ENCODE measurements at places on chromosomes 3 and 15.

GRCh38 chr15:28975766-28976179 lies 90.0 kb downstream of the APBA2 start:
- peak; percentile 11 for DNase-seq

DNA sequence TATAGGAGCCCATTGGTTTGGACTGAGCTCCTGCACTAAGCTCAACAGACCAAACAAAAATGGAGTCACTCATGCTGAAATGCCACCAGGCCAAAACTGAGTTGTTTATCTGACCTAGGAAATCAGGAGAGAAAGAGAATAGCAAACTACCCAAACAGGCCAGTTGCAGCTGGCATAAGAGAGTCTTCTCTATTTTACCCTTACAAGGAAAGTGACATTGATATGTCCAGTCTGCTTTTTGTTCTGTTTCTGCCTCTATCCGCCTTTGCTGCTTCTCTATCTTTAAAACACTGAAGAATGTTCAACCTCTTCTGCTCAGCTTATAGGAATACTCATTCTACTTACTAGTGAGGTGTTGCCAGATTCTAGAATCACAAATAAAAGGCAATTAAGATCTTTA lies 95.1 kb downstream of the ATP1B3 start:
- DNase-seq, result no peak

GRCh38 chr3:60226912-60227311 lies 1024.3 kb downstream of the FHIT start:
- DNase-seq, result no peak

DNA sequence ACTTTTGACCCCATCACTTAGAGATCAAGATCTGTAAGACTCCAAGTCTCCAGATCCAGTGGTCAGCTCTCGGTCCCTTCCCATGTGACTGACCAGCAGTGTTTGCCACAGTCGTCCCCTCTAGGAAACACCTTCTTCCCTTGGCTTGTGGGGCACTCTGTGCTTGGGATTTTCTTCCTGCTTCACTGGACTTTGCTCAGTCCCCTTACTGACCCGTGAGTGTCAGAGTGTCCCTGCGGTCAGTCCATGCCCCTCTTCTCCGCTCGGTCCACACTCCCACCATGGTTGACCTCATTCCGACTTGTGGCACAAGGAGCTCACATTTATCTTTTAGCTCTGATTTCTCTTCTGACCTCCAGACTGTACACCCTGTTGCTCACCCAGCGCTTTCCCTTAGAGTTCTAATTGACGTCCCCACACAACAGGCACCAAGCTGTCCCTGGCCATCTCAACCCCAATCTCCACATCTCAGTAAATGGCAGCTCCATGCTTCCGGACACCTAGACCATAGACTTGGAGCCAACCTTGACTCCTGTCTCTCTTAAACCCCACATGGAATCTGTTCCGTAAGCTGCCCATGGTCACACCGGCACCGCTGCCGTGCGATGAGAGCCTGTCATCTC lies 67.9 kb downstream of the APBA2 start:
- DNase-seq, result no peak

GRCh38 chr3:66200147-66200546 lies 20.7 kb upstream of the SLC25A26 start:
- DNase-seq, result peak; percentile 24

GRCh38 chr3:60650171-60650570 lies 601.1 kb downstream of the FHIT start:
- no peak for DNase-seq

GRCh38 chr3:185528532-185528931 lies 23.9 kb downstream of the LIPH start:
- DNase-seq, result no peak

DNA sequence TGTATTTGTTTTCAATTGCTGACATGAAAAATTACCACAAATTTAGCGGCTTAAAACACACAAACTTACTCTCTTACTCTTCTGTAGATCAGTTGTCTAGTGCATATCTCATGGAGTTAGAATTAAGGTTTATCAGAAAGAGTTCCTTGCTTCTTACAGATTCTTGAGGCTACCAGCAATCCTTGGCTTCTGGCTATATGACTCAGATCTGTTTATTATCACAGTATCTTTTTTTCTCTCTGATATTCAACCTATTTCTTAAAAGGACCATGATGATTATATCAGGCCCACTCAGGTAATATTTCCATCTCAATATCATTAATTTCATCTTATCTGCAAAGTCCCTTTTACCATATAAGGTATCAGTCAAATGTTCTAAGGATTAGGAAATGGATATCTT lies 263.5 kb upstream of the BCHE start:
- no peak for DNase-seq

GRCh38 chr3:10447527-10448260 lies 57.7 kb downstream of the ATP2B2 start:
- no peak for DNase-seq

- no peak for DNase-seq
These were observed 110.3 kb downstream of the WNT5A start for GRCh38 chr3:55376753-55377347.

GRCh38 chr3:141485641-141486495 lies 959 bp upstream of the RASA2 start:
- DNase-seq, result no peak

DNA sequence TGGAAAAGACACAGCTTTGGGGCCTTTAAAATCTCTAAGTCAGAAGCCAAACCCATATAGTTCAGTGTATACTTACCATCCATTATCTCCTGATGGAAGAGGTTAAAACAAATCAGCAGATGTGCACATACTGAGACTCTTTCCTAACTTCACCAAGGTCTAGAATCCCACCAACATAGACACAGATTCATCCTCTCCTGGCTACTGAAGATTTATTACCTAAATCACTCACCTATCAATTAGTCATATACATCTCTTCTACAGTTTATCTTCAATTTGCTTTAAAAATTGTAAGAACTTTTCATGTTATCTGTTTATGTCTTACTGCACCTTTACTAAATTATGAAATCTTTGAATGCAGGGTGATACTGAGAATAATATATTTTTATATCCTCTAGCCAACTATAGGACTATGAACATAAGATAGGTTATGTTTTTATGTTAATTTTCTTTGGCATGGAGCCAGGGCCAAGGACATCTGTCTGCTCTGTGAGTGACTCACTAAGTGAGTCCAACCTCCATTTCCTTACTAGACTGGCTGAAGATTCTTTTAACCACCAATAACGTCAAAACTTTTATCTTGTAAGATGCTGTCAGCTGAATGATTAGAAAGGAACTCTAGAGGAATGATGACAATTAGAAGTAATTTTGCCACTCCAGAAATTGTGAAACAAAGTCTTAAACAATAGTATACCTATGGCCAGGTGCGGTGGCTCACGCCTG lies 397.6 kb downstream of the FOXP1 start:
- peak; percentile 38 for DNase-seq

DNA sequence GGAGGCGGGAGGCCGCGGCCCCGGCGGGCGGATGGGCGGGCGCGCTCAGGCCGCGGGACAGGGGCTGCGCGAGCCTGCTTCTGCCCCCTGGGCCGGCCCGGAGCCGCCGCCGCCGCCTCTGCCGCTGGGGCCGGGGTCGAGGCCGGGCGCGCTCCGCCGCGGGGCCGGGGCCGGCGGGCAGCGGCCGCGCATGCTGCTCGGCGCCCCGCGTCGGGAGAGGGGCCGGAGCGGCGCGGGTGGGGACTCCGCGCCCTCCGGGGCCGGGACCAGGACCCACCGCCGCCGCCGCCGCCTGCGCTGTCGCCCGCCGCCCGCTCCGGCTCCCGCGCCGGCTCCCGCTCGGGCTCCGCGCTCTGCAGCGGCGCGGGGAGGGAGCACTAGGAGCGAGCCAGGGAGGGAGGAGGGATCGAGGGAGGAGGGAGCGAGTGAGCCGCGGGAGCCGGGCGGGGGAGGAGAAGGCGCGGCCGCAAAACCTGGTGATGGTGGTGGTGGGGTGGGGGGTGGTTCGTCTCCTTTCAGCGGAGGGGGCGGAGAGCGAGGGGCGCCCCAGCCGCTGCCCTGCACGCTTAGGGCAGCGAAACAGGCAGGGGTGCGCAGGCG lies at the start of gene LINGO1:
LINGO1 (minus strand) TSS at position 379 of the 600 bp plus-strand sequence. CDS start 597 bp downstream, outside the sequence.
- DNase-seq, result no peak

- DNase-seq, result no peak
These were observed at the start of gene CLEC3B for GRCh38 chr3:45026038-45026437. CLEC3B (plus strand) TSS chr3:45026303; CDS start chr3:45026363, 60 bp downstream.

- DNase-seq, result no peak
These were observed 85.7 kb downstream of the SOX2 start for GRCh38 chr3:181797431-181797830.

GRCh38 chr3:172700256-172700655 lies 10.6 kb downstream of the NCEH1 start:
- DNase-seq, result no peak

- DNase-seq, result no peak
These were observed 559.1 kb downstream of the FGF12 start for GRCh38 chr3:192168202-192168601.

- no peak for DNase-seq
These were observed 5.1 kb downstream of the DUOX1 start for GRCh38 chr15:45134682-45135604.

- peak; percentile 53 for DNase-seq
These were observed 218 bp upstream of the MAPKAPK3 start for GRCh38 chr3:50616770-50617095.

- peak; percentile 3 for DNase-seq
These were observed 16.6 kb upstream of the EXOG start for GRCh38 chr3:38479431-38480092.

- no peak for DNase-seq
These were observed 64.4 kb downstream of the MAGEF1 start for GRCh38 chr3:184647405-184647936.

DNA sequence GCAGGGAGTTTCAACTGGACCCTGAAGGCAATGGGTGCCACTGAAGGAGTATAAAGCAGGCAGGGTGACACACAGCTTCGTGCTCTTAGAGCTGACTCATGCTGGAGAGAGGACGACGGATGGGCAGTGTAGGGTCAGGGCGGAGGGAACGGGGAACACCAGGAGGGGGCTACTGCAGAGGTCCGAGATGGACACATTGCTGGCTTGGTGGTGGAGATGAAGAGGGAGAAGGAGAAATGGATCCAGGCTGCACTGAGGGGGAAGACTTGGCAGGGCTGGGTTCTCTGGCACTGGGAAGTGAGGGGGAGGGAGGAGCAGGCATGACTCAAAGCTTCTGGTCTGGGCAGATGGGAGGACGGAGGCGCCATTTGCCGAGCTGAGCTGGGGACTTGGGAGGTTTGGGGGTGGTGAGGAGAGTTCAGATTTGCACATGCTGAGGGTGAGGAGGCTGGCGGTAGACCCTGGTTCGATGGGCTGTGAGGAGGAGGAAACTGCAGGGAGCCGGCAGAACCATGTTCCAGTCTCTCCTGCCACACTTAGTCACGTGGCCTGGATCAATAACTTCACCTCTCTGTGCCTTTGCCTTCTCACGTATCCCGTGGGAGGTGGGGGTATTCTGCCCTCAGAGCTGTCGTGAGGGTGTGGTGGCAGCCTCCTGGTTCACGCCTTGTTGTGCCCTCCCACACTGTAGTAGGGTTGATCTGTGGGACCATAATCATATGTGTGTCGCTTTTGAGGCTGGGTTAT lies 4.6 kb upstream of the KCTD6 start:
- DNase-seq, result no peak

DNA sequence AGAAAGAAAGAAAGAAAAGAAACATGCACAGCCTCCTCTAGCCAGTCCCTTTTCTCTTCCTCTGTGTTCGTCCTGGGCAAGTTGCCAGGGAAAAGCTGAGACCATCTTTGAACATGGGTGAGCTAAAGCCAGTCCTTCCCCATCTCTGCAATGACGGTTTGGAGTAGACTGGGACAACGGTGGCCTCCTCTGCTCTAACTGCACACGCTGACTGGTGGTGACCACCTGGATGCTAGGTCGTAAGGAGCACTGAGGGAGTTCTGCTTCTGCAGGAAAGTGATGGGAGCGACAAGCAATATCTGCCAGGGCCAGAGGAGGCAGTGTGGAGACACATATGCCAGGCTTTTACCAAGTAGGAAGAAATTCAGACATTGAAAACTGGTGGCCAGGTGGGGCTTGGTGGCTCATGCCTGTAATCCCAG lies 111.7 kb downstream of the NUP210 start:
- DNase-seq, result peak; percentile 30

DNA sequence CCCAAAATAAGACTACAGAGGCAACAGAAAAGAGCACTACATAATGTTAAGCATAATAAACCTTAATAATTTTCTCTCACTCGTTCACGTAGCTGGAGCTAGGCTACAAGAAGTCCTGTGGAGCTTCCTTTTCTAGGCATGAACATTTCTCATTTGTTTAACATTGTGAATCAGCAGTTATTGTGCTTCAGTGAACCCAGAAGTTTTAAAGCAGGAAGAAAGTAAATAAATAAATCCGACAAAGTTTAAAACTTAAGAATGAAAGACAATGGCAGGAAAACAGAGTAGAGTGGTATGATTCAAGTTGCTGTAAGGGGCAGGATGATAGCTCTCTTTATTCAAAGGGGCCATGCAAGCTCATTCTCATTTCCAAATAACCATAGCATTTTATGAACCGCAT lies 191.8 kb downstream of the LSAMP start:
- DNase-seq, result no peak

GRCh38 chr15:64896371-64897069 lies 15.2 kb upstream of the ANKDD1A start:
- DNase-seq, result no peak

DNA sequence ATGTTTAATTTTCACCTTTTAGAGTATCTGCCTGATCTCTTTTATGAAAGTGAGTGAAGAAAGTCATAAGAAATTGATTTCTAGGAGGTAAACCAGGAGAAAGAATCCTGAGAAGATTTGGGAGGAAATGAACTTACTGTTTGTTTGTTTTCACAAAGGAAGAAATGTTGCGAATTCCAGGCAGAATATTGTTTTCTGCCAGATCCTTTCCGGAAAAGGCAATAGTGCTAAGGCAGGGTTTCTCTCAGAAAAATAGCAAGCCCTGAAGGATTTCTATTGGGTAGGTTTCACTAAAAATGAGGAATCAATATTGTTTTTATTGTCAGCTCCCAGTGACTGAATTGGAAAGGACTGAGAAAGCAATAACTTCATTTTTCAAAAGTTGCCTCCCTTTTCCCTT lies 85.7 kb upstream of the TGFBR2 start:
- DNase-seq, result no peak

DNA sequence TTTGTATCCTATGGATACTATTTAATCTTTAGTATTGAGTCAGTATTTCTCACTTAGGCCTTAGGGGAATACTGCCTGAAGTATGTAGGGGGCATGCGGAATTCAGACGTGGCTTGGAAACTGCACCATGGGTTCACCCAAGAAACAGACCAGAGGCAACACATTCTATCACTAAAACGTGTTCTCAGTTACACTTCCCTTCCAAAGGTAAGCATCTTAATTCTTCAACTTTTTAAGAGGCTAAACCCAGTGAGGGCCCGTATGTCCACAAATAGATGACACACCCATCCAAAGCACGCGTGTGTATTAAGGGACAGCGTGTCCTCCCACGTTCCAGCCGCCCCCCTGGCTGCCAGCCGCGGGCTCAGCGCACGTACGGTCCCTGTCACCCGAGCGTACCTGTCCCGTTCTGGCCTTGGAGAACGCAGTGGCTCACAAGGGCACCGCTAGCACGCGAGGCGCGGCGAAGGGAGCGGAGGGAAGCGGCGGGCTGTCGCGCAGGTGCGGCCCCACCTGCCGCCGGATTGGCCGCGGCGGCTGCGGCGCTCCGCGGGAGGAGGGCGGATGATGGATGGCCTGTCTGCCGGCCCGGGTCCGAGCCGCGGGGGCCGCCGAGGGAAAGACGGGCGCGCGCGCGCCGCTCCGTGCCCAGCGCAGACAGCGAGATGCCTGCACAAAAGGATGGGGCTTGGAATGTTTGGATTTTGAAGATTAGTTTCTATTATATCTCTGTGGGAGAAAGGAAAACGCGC lies 1003.9 kb upstream of the NR2F2 start:
- no peak for DNase-seq
